NCI-H2029 treated with DMSO at 0.1 percent for 48 hours (cell line): ENCODE measurements at places on chromosomes 4 and X.

DNA sequence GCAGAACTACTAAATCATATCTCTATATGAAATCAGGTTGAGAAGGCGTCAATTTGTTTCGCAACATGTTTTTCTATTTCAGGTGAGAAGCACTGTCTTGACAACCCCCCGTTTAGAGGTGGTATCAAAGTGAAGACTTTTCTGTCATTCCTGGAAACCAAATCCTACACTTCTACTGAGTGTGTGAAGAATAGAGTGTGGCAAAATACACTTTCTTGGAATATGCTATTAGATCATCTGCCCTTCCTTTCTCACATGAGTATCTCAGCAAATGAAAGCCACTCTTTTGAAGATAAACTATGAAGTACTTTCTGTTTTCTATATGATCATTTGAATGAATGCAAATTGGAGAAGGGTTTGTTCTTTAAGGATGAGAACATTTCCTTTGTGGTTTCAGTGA is 174.0 kb upstream of the FMR1 start:
- no peak for DNase-seq

DNA sequence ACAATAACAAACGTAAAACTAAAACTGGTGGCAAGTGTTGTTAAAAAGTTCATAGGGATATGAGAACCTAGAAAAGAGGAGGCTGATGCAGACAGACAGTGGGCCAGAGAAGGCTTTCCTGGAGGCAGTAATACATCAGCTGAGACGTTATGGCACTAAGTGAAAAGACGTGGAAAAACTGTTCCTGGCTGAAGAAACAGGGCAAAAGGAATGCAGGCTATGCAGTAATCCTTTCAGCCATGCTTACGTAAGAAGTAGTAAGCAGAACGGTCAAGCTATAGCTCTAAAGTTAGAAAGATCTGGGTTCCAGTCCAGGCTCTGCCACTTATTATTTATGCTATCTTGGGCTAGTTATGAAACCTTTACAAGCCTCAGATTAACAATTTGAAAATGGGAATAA is 6.4 kb downstream of the LAMTOR3 start:
- DNase-seq, result no peak

- DNase-seq, result peak; percentile 0
Observed at GRCh38 chr4:121192480-121192879, 28.4 kb upstream of the TNIP3 start.

- no peak for DNase-seq
Observed at GRCh38 chrX:110081740-110082139, 78.8 kb downstream of the TMEM164 start.

GRCh38 chr4:182697094-182697493 is 220.1 kb downstream of the DCTD start:
- no peak for DNase-seq

- DNase-seq, result no peak
Observed at GRCh38 chr4:163484906-163485305, 9.6 kb upstream of the TMA16 start.

GRCh38 chr4:90572996-90573395 is 445.8 kb downstream of the CCSER1 start:
- no peak for DNase-seq

- no peak for DNase-seq
Observed at GRCh38 chr4:162770761-162771490, 395.8 kb downstream of the NAF1 start.

- no peak for DNase-seq
Observed at GRCh38 chr4:25588206-25588605, 67.4 kb upstream of the SLC34A2 start.

DNA sequence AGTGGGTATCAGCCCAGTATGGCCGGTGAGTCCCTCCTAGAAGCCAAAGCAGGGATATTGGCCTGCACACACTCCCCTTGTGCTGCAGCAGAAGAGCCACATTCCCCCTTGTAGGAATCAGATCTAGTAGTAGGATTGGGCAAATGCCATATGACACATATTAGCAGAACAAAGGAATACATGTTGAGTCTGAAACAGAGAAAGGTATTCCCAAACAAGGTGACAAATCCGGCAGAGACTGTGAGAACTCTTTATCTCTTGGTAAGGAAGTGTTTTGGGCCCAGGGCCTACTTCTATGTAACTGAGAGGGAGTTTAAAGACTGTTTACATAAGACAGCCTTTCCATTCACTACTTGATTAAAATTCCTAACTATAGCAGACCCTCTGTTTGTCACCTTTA is 1382.0 kb downstream of the FAM133A start:
- no peak for DNase-seq

DNA sequence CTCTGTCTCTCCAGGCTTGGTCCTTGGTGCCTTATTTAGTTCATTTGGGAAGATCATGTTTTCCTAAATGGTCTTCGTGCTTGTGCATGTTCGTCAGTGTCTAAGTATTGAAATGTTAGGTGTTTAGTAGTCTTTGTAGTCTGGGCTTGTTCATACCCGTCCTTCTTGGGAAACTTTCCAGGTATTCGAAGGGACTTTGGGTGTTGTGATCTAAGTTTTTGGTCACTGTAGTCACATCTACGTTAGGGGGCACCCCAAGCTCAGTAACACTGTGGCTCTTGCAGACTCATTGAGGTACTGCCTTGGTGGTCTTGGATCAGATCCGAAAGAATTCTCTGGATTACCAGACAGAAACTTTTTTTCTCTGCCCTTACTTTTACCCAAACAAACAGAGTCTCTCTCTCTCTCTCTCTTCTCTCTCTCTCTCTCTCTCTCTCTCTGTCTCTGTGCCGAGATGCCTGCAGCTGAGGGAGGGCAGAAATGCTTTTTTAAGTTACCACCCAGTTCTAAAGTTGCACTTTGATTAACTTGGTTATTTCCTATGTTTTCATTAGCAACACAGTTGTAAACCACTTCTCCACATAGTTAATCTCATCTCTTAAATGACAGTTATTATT is 67.6 kb upstream of the SLC7A3 start:
- DNase-seq, result no peak

GRCh38 chr4:151184523-151185458 is 85.4 kb downstream of the RPS3A start:
- DNase-seq, result peak; percentile 52

- DNase-seq, result peak; percentile 67
Observed at GRCh38 chr4:90127223-90127705, at the start of gene CCSER1. Gene CCSER1 (plus strand): TSS chr4:90127394.

GRCh38 chr4:169618286-169618685 is 2.1 kb upstream of the CLCN3 start:
- DNase-seq, result no peak

- DNase-seq, result no peak
Observed at GRCh38 chr4:27084685-27085361, 224.2 kb downstream of the STIM2 start.

- no peak for DNase-seq
Observed at GRCh38 chr4:12658146-12658545, 826.0 kb downstream of the RAB28 start.

- no peak for DNase-seq
Observed at GRCh38 chr4:104022226-104022625, 302.4 kb upstream of the TACR3 start.

DNA sequence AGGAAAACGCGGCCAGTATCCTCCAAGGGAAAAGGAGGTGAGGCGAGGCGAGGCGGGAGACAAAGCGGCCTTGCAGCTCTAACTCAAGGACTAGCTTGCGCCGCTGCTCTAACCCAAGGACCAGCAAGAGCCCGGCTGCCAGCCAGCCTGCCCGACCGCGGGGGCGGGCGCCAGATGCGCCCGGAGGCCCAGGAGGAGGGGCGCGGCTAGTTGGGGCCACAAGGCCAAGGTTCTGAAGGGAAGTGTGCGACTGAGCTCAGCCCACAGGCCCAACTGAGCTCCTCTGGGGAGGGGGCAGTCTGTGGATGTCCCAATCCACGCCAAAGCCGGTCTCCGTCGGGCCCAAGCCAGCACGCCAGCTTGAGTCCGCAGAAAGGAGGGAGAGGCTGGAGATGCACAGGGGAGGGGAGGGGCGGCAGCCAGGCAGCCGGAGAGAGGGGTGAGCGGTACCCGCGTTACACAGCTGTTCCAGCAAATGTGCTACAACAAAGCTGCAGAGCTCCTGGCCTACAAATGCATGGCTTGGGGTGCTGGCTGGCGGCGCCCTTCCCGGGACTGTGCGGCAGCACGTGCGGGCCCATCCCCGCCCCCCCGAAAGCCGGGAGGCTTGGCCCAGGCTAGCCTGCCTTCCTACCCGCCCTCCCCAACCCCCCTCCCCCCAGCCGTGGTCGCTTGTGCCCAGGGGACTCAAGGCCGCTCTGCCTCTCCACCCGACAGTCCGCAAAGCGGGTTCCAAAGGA is 637 bp downstream of the AMER1 start:
- no peak for DNase-seq

GRCh38 chrX:110015915-110016314 is 13.0 kb downstream of the TMEM164 start:
- DNase-seq, result no peak

- DNase-seq, result no peak
Observed at GRCh38 chr4:14338585-14339265, 663.6 kb upstream of the CPEB2 start.

DNA sequence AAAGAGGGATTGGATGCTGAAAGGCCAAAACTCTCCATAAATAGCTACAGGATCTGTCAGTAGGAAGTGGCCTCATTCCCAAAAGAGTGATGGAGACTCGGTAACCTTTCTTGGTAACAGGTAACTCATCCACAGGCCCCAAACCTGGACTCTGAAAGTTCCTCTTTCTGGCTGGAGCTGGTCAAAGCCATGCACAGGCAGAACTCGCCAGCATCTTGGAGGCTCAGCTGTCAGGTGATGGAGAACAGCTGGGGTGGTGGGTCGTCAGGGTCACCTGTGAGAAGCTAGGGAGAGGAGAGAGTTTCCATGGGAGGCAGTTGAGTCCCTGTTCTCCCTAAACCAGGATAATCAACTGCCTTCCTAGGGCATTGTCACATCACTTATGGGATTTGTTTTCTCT is 354.3 kb upstream of the GATB start:
- no peak for DNase-seq

- no peak for DNase-seq
Observed at GRCh38 chr4:82906469-82906868, 5.9 kb downstream of the THAP9 start.

GRCh38 chrX:3713225-3713936 is at the start of gene PRKX:
Gene PRKX (minus strand): TSS chrX:3713649. CDS start chrX:3713253, 396 bp downstream.
- no peak for DNase-seq

GRCh38 chrX:19370061-19370460 is 26.3 kb downstream of the PDHA1 start:
- DNase-seq, result no peak

- DNase-seq, result no peak
Observed at GRCh38 chrX:121052122-121052521, 4.7 kb downstream of the GLUD2 start.

- no peak for DNase-seq
Observed at GRCh38 chrX:130082244-130083106, 27.8 kb downstream of the ELF4 start.

GRCh38 chr4:55435141-55435841 is 39.5 kb downstream of the TMEM165 start:
- no peak for DNase-seq

GRCh38 chrX:68354879-68355628 is 78.2 kb downstream of the OPHN1 start:
- DNase-seq, result no peak

GRCh38 chr4:153799694-153800074 is 10.8 kb upstream of the SFRP2 start:
- DNase-seq, result no peak

DNA sequence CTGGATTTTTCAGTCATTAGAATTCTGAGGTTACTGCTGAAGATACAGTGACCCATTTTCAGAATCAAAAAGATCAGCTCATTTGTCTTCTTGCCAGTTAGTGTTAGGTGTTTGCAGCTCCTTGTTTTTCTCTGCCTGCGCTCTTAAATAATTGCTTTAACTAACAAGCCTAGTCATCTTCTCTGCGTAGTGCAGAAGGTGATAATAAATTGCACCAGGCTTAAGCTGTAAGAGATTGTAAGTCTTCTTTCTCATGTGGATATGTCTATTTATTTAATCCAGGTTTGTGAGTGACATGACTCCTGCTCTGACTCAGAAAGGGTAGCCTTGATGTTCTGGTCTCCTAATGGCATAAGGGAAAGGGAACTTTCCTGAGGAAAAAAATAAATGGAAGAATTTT is 167.2 kb downstream of the CEP135 start:
- no peak for DNase-seq

GRCh38 chr4:110165382-110166286 is 32.8 kb downstream of the ELOVL6 start:
- DNase-seq, result peak; percentile 50

DNA sequence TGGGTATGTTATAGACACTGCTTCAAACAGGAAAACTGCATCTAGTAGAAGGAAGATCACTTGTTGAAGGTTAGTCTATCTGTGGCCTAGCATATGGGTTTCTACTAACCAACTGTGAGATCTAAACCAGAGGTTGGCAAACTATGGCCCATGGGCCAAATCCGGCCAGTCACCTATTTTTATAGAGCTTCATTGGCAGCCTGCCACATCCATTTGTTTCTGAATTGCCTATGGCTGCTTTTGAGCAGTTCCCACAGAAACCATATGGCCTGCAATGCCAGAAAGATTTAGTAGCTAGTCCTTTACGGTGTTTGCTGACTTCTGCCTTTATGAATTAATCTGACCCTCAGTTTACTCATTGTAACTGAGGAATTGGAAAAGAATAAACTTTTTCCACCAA is 71.1 kb downstream of the MID1 start:
- DNase-seq, result no peak

GRCh38 chr4:101065935-101066485 is 281.3 kb downstream of the PPP3CA start:
- no peak for DNase-seq

GRCh38 chr4:147769386-147769785 is 37.5 kb downstream of the ARHGAP10 start:
- DNase-seq, result no peak

GRCh38 chr4:187444061-187444460 is 551.5 kb upstream of the ZFP42 start:
- DNase-seq, result no peak

- no peak for DNase-seq
Observed at GRCh38 chr4:118313098-118313497, 39.7 kb downstream of the PRSS12 start.

- no peak for DNase-seq
Observed at GRCh38 chr4:140666889-140667614, 89.1 kb downstream of the TBC1D9 start.

GRCh38 chr4:180850318-180850940 is 1392.8 kb upstream of the TENM3 start:
- no peak for DNase-seq

- no peak for DNase-seq
Observed at GRCh38 chr4:62912531-62912930, 1496.7 kb downstream of the TECRL start.

DNA sequence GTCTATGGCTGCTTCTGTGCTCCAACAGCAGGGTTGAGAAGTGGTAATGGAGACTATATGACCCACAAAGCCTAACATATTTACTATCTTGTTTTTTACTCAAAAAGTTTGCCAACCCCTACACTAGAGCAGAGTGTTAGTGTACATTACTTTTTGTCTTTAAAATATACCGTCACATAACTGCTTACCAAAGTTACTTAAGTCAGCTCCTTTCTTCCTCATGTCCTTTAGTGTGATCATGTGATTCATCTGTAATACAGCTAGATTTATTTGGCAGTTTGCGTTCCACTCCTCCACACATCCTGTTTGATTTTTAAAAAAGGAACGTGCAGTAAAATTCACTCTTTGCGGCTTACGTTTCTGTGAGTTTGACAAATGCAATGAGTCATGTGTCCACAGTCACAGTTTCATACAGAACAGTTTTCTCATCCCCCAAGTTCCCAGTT is 162.4 kb upstream of the GPRIN3 start:
- no peak for DNase-seq

GRCh38 chr4:187042251-187042650 is 318.6 kb upstream of the FAT1 start:
- DNase-seq, result no peak
